ENCODE measurements at places on chromosomes 2 and 18. TPM values are rescaled to one million over a fixed set of nuclear protein-coding genes. Genes with fewer than 3 reads are reported as not detected.

- no peak for DNase-seq
These were observed 56.0 kb downstream of the HAUS1 start for GRCh38 chr18:46160050-46160798.

Gene KCNG3
- 0.20 TPM for total RNA-seq

DNA sequence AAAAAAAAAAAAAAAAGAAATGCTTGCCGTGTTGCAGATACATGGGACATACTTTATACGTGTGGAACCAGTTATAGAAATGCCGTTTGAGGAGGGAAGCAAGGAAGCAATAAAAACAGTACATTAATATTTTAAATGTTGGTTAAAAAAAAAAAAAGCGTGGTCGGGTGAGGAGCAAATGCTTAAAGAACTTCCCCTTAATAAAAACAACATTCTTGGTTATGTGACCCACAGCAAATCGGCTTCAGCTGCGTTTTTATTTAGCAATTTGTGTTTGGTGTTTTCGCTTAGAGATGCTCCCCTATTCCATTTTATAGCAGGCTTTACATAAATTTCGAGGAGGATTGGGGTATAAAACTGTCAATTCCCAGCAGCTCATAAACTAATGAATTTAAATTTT lies 223.6 kb downstream of the LRRTM1 start:
- no peak for DNase-seq

GRCh38 chr18:10074110-10074509 lies 160.3 kb downstream of the VAPA start:
- peak; percentile 57 for DNase-seq

Gene ERMN
- 0.10 TPM for total RNA-seq

- DNase-seq: no peak
These were observed 5.2 kb upstream of the DNAJB2 start for GRCh38 chr2:219273937-219274336.

- DNase-seq: no peak
These were observed 976.0 kb downstream of the DCDC2C start for GRCh38 chr2:4679391-4679790.

Gene KIAA2012
- 0.10 TPM for total RNA-seq

GRCh38 chr2:226994775-226995174 lies 158.9 kb downstream of the RHBDD1 start:
- DNase-seq: no peak

GRCh38 chr2:126306539-126306938 lies 349.4 kb upstream of the GYPC start:
- no peak for DNase-seq

DNA sequence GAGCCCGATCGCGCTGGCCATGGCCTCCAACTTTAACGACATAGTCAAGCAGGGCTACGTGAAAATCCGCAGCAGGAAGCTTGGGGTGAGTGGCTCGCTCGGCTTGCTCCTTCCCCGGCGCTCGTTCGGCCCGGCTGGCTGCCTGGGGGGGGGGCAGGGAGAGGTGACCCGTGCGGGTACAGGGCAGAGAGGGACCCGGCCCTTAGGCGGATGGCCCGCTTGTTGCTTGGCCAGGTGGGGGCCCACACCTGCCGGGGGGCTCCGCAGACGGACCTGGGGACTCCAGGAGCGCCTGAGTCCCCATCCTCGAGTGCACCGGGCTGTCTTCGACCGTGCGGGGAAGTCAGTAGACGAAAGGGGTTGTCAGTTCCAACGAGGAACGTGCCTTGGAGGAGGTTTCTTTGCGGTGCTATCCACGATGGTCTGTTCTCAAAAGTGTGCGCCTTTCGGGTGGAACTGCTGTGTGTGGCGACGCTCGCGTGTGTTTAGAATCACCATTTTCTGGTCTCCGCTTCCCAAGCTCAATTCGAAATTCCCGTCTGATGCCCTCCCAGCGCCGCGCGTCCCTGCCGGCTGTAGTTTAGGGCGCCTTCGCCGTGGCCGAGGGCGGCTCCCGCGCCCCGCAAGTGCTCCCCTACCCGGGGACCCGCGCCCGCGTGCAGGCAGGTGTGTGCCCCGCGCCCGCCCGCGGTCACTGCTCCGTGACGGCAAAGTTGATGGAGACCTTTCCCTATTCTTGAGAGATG lies 711 bp downstream of the DOK6 start:
- DNase-seq: no peak

GRCh38 chr18:75173125-75173432 lies 35.9 kb downstream of the PTGR3 start:
- no peak for DNase-seq
